ENCODE measurements at places on chromosomes 11 and 22.

GRCh38 chr11:97764605-97765004, 1256.1 kb upstream of the CNTN5 start:
- no peak for DNase-seq

- no peak for DNase-seq
Measured at GRCh38 chr11:420054-420910, 5.5 kb upstream of the SIGIRR start.

GRCh38 chr11:69599502-69599901, 41.5 kb upstream of the CCND1 start:
- no peak for DNase-seq

DNA sequence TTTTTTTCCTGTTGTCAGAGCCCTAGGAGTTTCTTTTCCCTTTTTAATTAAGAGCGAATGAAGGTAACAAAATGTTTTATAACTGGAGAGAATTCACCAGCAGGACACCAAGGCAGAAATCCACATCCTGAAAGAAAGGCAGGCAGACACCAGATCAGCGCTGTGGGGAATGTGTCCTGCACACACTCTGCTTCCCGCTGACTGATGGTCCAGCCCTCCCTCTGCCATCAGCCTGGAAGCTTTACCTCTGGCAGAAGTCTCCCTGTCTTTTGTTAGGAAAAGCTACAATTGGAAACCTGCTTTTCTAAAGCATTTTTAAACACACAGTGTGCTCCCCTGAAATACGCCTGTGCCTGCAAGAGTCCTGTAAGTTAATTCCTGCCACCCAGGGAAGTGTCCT, 638.5 kb downstream of the NTM start:
- no peak for DNase-seq

DNA sequence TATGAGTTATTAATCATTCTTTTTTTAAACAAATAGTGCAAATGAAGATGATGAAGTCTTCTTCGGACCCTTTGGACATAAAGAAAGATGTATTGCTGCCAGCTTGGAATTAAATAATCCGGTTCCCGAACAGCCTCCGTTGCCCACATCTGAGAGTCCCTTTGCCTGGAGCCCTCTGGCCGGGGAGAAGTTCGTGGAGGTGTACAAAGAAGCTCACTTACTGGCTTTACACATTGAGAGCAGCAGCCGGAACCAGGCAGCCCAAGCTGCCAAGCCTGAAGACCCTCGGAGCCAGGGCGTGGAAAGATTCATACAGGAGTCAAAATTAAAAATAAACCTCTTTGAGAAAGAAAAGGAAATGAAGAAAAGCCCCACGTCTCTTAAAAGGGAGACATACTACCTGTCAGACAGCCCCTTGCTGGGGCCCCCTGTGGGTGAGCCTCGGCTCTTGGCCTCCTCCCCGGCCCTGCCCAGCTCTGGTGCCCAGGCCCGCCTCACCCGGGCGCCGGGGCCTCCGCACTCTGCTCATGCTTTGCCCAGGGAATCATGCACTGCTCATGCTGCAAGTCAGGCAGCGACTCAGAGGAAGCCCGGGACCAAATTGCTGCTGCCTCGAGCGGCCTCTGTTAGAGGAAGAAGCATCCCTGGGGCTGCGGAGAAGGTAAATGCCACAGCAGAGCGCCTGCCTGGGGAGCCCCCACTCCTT, 11.8 kb downstream of the GTSE1 start:
- DNase-seq, result no peak

DNA sequence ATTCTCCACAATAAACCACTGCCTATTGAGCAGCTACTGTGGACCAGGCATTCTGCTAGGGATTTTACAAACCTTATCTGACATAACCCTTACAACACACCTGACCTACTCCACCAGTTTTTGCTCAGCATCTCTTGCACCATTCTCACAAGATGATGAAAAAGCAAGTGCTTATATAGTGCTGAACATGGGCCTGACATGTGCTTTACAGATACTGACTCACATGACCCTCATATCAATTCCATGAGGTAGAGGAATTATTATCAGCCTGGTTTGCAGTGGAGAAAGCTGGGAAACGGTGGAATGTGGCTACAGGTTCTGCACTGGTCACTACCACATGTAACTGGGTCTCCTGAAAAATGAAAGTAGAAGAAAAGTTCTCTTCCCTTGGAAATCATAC, 37.5 kb upstream of the PANX1 start:
- no peak for DNase-seq

- DNase-seq, result no peak
Measured at GRCh38 chr11:122113836-122114825, 1.9 kb downstream of the BLID start.

GRCh38 chr11:92765965-92766371, 203.5 kb upstream of the MTNR1B start:
- no peak for DNase-seq

DNA sequence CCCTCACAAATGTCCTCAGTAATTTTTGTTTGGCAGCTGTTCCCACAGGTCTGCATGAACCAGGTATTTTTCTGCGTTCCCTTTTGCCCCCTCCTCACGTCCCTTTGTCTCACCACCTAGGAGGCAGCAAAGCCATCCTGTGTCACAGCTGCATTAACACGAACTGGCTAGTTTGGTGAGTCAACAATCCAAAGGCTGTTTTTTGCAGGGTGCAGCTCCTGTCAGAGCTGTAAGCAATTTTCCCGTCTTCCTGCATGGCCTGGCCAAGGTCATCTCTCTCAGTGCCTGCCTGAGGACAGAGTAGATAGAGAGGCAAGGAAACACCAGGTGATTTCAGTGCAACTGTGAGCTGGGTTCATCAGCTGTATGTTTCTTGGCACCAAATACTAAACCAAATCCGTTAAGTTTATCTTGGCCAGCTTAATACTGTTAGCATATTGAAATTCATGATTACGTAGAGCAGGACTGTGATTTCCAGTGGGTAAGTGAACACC, 20.6 kb upstream of the VSIG10L2 start:
- no peak for DNase-seq

DNA sequence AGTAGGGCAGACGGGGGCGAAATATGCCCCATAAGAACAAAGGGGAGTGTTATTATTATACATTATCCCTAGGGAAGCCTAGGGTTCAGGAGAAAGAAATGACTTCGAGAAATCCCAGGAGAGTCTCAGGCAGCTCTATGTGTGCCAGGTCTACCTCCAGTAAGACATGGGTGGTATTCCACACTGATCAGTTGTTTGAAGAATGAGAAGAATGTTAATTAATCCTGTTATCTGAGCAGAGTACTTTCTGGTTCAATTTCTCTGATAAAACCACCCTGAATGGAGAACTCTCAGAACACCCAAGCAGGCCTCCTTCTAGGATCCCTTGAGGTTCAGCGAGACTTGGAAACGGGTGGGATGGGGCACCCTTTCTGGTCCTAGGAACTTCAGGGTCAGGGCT, 46.2 kb downstream of the PRR5L start:
- DNase-seq, result no peak

DNA sequence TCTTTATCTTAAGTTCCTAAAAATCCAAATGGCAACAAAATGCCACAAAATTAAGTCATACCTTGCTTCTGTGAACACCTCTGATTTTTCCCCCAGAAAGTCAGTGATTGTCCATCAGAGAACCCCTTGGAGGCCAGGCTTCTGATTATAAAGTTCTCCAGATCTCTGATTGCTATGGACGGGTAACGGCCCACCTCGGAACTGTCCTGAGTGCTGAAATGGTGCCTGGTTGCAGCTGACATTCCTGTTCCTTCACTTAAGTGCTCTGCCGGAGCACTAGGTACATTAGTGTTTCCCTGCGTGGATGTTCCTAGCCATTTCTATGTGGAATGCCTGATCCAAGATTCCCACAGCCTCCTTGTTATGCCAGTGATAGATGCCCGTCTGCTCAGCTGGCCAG, 85.0 kb downstream of the CHST1 start:
- no peak for DNase-seq

DNA sequence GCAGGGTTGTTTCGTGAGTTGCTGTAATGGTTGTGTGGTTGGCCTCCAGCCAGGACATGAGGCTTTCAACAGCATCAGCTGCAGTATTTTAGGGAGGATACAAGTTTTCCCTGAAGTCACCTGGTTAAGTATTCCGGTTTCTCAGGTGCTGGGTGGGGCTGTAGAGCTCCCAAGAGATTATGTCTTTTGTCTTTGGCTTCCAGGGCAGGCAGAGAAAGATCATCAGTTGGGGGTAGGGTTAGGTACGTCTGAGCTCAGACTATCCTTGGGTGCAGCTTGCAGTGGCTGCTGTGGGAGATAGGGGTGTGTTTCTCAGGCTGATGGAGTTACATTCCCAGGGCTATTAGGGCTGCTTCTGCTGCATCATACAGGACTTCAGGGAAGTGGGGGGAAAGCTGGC, 47.5 kb upstream of the MRGPRX1 start:
- DNase-seq, result no peak

GRCh38 chr11:64475145-64475544, 115.9 kb upstream of the SLC22A12 start:
- DNase-seq, result no peak

- DNase-seq, result no peak
Measured at GRCh38 chr11:85821636-85822035, 10.7 kb upstream of the SYTL2 start.

GRCh38 chr22:50247748-50248147, 2.9 kb upstream of the TUBGCP6 start:
- no peak for DNase-seq

GRCh38 chr11:57219021-57219627, 17.9 kb downstream of the APLNR start:
- no peak for DNase-seq

DNA sequence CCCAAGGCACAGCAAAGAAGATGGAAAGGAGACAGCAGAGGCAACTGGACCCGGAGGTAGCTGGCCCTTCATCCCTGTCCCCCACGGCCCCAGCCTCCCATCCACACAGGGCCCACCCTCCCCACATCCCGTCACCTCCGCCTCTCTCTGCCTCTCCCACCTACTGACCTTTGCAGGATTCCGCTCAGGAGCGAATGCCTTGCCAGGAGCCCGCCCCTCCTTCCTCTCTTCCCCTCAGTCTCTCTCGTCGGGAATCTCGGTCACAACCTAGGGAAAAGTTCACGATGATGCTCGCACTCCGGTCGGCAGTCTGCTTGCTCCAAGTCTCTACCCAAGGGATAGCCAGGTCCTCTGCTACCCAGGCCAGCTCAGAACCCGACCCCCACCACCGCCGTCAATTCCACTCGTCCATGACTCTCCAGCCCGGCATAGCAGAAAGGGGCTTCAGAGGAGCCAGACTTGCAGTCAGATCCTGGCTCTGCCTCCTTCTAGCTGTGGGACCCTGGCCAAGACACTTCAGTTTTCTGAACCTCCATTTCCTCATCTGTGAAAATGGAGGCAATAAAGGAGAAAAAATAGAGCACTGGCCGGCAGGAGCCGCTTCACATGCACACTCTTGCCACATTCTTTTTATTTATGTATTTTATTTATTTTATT, 10.2 kb downstream of the AHNAK start:
- DNase-seq, result no peak

DNA sequence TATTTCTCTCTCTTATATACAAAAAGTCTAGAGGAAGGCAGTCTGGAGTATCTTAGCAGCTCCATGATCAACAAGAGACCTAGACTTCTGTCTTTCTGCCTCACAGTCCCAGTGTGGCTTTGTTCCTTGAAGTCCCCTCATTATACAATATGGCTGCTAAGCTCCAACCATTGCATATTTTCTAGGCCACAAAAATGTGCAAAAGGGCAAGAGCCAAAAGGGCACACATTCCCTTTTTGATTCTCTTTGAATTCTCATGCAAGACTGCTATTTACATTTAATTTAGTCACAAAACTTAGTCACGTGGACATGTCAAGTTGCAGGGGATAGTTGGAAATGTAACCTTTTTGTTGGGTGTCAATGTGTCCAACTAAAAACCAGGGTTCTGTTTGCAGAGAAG, 64.2 kb upstream of the OLFML1 start:
- no peak for DNase-seq

GRCh38 chr11:16352707-16353106, 3.6 kb downstream of the SOX6 start:
- no peak for DNase-seq

- no peak for DNase-seq
Measured at GRCh38 chr11:43649501-43649900, 31.0 kb upstream of the HSD17B12 start.

DNA sequence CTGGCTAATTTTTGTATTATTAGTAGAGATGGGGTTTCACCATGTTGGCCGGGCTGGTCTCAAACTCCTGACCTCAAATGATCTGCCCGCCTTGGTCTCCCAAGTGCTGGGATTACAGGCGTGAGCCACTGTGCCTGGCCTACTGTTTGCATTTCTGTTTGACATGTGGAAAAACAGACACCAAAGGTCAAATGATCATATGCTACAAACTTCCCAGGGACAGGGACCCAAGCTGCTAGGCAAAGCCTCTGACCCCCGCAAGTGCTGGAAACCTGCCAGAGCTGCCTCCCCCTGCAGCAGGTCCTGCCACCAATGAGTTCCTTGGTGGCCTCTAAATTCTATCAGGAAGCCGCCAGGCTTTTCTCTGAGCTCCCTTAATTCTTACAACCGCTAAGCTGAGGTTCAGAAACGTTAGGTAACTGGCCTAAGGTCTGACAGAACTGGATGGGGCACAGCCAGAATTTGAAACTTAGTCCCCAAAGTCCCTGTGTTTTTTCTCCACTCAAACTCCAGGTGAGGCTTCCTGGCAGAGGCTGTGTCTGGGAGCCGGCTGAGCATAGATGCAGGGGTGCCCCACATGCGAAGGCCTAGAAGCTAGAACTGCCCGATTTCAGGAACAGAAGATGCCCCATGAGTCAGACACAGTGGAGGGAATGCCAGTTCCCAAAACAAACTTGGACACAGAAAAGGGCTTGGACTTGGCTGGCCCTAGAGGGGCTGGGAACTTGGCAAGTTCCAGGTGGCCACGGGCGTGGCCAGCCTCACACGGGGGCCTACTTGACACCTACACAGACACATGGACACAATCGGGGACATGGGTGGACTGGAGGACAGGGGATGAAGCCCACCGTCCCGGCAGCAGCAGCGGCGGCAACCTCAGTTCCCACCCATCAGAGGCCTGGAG, 7.4 kb downstream of the CSNK1E start:
- DNase-seq, result no peak

DNA sequence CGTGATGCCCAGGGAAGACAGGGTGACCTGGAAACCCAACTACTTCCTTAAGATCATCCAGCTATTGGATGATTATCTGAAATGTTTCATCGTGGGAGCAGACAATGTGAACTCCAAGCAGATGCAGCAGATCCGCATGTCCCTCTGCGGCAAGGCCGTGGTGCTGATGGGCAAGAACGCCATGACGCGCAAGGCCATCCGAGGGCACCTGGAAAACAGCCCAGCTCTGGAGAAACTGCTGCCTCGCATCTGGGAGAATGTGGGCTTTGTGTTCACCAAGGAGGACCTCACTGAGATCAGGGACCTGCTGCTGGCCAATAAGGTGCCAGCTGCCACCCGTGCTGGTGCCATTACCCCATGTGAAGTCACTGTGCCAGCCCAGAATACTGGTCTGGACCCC, 43.5 kb upstream of the DAGLA start:
- no peak for DNase-seq

DNA sequence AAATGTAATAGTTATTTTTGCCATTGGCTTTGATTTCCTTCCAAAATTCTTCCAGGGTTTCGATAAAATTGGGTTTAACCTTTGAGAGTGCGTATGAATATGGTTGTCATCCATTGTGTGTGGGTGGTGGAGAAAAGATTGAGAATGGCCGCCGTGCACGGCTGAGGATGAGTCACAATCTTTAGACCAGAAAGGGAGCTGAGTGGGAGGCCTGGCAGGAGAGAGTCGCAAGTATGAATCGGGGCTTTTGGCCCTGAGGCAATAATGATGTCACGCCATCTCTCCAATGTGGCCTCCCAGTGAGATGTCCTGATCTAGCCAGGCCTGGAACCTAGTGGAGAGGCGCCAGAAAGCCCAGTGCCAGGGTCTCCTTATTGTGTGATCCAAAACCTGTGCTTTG, 33.1 kb upstream of the SMPD1 start:
- DNase-seq, result peak; percentile 40

Measured in fibroblast of skin of left biceps (primary cell).